ENCODE measurements at places on chromosomes 1 and 21. TPM values are rescaled to one million over a fixed set of nuclear protein-coding genes. Genes with fewer than 3 reads are reported as not detected.

The ADCY10 gene
- 0.54 TPM for total RNA-seq

The SUSD4 gene
- not detected for total RNA-seq

- no peak for DNase-seq
Measured at GRCh38 chr1:218735436-218736032, 390.4 kb downstream of the TGFB2 start.

GRCh38 chr1:13536571-13536970 is 22.8 kb upstream of the LRRC38 start:
- no peak for DNase-seq

GRCh38 chr1:236507022-236507700 is 16.6 kb upstream of the LGALS8 start:
- no peak for DNase-seq

DNA sequence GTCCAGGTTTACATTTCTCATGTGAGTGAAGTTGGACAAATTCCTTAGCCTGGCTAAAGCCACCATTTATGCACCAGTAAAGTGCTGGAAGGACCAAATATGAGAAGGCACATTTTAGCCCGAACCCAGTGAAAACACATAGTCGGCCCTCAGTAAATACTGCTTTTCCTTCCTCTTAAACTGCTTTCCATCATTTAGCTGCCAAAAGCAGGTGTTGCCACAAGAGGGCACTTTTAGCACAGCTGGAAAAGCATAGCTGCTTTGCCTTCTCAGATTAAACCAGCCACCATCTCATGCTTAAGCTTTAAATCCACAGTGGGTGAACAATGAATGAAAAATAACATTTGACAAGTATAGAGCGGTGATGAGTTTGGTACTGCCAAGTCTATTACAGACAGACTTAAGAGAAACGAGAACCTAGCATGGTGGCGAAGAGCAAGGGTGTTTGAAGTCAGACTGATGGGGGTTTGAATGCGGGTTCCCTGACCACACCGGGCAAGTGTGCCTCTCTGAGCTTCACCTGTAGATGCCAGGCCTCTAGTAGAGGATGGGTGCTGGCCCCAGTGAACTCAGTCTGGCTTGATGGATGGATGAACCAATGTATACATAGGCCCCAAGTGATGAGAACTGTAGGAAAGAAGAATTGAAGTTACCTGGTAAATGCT is 57.8 kb downstream of the SLC35D1 start:
- peak; percentile 9 for DNase-seq
